ENCODE measurements at places on chromosomes 16 and 17.

DNA sequence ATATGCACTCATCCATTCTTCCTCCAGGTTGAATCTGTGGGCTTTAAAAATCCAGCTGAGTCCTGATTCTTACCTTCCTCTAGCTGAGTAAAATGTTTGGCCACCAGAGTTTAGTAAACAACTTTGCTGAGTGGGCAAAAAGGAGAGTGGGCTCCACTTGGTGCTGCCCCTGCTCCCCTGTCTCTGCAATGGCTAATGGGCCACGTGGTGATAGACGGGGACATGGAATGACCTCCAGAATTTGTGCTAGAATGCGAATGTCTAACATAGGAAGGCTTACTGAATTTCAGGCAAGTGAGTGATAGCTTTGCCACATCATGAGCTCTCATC lies 137.3 kb upstream of the CES5A start:
- DNase-seq: no peak

DNA sequence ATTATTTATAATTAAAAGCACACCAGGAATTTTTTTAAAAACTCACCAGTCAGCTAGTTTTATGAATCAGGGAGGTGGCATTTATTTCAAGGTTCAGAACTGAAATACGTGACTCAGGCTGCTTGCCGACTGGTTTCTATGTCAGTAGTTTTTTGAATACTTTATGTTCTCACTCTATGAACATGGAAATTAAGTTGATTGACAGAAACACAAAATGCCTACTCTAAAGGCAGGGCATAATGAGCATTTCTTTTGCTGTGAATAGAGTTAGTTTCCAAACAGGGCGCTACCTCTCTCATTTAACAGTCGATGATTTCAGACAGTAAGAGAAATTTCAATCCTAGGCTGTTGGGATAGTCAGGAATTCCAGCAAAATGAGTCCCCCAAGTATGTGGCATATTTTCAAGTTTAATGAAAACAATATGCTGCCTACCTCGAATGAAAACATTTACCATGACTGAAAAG lies 6.7 kb downstream of the HS3ST3B1 start:
- DNase-seq: no peak

GRCh38 chr17:74042744-74043486 lies 160.6 kb upstream of the RPL38 start:
- DNase-seq: no peak

DNA sequence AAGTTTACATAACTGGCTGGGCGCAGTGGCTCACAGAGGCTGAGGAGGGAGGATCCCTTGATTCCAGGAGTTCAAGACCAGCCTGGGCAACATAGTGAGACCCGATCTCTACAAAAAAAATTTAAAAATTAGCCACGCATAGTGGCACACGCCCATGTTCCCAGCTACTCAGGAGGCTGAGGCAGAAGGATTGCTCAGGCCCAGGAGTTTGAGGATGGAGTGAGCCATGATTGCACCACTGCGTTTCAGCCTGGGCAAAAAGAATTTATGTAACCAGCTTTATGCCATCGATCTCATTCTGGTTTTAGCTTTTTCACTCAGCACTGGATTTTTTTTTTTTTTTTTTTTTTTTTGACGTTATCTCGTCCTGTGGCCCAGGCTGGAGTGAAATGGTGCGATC lies 9.1 kb upstream of the CD300E start:
- DNase-seq: no peak

GRCh38 chr17:1495265-1495989 lies 2.9 kb upstream of the MYO1C start:
- no peak for DNase-seq

DNA sequence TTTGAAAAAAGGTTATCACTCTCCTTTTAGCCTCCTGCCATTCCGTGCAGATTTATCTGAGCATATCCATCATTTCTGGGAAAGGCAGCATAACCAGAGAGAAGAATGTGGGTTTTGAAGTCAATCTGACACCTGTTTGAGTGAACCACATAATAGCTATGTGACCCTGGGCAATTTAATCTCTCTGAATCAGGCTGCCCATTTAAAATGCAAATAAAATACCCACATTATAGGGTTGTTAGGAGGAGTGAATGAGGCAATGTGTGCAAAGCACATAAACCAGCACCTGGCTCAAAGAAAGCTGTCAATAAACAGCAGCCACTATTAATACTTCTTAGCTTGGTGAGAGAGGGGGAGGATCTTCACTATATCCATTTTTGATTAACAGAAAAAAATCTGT lies 88.0 kb downstream of the CACNG1 start:
- DNase-seq: no peak

GRCh38 chr17:75315541-75316243 lies 26.5 kb upstream of the SLC25A19 start:
- no peak for DNase-seq

GRCh38 chr17:11294826-11295225 lies 53.8 kb downstream of the SHISA6 start:
- no peak for DNase-seq

GRCh38 chr16:48511071-48511540 lies 98.9 kb downstream of the N4BP1 start:
- DNase-seq: no peak

- no peak for DNase-seq
These were observed 1.5 kb downstream of the SLC35G3 start for GRCh38 chr17:35192708-35193107.

DNA sequence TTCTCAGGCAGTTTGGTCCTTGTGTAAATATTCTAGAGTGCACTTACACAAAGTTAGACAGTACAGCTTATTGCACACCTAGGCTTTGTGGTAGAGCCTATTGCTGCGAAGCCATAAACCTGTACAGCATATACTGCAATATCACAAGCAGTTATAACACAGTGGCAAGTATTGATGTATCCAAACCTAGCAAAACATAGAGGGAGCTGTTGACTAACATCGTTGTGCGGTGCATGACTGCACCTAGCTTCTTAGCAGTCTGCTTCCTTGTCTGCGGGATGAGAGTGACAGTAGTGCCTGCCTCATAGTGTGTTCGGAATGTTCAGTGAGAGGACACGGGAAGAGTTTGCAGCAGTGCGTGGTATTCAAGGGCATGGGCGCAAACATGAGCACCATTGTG lies 78.9 kb downstream of the MPRIP start:
- DNase-seq: no peak

Measured in SIG-M5 (cell line).